ENCODE measurements at places on chromosomes 5 and 9.
A peak's percentile ranks its signal among the peaks of the same experiment; 100 is the strongest.

- no peak for DNase-seq
These were observed 10.0 kb upstream of the TCOF1 start for GRCh38 chr5:150347451-150347850.

GRCh38 chr9:109017493-109017892, 4.2 kb upstream of the CTNNAL1 start:
- DNase-seq, result no peak

DNA sequence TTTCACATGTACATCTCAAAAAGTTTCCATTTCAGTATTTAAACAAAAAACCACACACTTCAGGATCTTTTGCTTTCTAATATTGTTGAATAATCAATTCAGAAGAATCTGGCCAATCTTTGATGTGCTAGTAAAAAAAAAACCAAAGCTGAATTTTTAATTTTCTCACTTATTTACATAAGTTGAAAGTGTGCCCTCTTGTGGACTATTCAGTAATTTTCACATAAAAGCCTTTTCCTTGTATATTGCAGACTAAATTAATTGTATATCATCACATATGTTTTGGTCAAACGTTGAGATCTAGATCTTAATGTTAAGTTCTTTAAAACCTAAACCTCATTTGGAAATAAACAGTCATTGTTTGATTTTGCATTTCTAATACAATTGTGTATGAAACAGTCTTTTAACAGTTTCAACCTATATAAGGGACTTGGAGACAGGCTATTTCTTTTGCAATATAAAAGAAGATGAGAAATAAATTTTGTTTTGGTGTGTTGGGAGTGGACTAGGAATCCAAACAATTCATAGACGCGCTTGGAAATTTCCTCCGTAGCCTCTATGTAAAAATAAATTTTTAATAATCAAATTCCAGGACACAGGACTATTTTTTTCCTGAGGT, 68.1 kb downstream of the NIPBL start:
- no peak for DNase-seq

DNA sequence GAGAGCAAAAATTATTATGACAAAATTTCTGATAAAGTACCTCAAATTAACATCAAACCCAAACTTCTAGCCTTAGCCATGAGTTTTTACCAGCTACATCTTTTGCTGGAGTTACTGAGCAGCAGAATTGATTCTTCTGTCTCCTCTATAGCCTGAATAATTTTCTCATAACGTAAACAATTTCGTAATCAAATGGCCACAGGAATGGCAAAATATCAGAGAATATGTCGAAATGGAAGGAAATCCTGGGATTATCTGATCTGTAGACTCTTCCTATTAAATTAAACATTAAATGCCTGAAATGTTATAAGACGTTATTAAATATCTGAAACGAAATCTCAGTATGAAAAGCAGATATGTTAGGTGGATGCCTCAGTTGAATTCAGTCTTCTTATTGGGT, 41.1 kb downstream of the LURAP1L start:
- DNase-seq, result no peak

GRCh38 chr5:14143841-14144585, 871 bp downstream of the TRIO start:
- DNase-seq, result peak; percentile 4

GRCh38 chr5:17230808-17231525, 13.5 kb downstream of the BASP1 start:
- no peak for DNase-seq

- DNase-seq, result peak; percentile 47
These were observed 13.0 kb upstream of the CYFIP2 start for GRCh38 chr5:157252711-157253465.

GRCh38 chr9:126724226-126724625, 80.6 kb upstream of the ZBTB43 start:
- no peak for DNase-seq

GRCh38 chr5:2066373-2066772, 183.6 kb upstream of the IRX4 start:
- no peak for DNase-seq

DNA sequence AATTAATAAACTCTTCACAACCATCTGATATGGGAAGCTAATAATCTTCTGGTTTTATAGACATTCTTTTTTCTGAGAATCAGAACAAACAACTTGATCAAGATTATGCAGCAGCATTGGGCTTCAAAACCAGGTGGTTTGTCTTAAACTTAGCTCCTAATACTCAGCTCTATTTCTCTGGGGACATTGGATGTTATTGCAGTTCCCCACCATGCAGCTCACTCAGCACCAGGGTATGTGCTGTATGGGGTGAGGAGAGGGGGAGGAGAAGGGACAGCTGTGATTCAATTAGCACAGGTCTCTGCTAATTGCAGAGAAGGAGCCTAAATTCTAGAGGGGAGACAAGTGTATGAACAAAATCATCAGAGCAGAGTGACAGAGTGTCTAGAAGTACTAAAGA, 210.7 kb upstream of the TNC start:
- no peak for DNase-seq

GRCh38 chr5:22577711-22578110, 275.4 kb downstream of the CDH12 start:
- DNase-seq, result no peak

- no peak for DNase-seq
These were observed 11.7 kb downstream of the B4GALT1 start for GRCh38 chr9:33155393-33155792.

DNA sequence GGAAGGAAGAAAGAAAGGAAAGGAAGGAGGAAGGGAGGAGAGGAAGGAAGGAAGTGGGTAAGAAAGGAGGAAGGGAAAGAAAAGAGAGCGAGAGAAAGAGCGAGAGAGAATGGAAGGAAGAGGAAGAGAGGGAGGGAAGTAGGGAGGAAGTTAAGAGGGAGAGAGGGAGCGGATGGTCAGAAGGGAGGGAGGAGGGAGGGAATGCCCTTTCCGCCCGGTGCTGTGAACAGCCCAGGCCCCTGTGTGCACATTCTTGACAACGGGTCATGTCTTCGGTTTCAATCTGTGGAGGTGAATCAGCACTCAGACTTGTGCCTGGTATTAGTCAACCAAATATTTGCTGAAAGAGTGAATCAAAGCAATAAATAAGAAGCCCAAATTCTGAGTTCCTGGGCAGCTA, 39.2 kb downstream of the PRUNE2 start:
- DNase-seq, result no peak

GRCh38 chr9:8857068-8857925, 1057.7 kb upstream of the DMAC1 start:
- no peak for DNase-seq

DNA sequence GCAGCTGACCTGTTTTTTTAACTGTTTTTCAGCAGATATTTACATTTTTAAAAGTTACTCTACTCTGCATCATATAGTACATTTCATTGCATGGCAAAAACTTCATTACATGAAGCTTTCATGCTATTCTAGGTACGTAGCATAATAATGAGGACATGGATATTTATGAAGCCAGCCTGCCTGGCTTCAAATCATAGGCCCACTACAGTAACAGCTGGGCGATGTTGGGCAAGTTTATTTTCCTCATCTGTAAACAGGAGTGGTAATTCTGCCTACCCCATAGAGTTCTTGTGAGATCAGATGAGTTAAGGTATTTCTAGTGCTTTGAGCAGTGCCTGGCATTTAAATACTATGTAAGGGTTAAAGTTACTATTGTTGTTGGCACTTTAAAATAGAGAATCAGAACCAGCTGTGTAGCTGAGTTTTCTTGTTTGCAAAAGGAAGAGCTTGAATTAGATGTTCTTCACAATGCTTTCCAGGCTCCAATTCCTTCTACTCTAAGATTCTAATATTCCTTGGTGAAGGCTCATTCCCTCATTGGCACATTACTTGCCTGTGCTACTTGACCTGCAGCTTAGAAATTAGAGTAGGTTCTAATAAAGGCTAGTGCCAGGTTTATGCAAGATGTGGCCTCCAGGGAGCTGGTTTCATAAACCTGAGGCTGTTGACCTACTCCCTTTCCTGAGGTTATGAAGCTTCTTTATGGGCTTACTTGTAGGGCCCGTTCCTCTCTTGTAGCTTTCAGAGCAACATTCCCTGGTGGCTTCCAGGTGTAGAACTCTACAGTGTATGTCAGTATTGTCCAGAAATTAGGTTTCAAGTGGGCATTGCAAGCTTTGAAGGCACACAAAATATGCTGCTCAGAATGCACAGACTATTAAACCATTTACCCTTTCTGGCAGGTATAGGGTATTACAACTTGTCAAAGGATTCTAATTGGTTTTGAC, 14.5 kb downstream of the ANP32B start:
- no peak for DNase-seq

DNA sequence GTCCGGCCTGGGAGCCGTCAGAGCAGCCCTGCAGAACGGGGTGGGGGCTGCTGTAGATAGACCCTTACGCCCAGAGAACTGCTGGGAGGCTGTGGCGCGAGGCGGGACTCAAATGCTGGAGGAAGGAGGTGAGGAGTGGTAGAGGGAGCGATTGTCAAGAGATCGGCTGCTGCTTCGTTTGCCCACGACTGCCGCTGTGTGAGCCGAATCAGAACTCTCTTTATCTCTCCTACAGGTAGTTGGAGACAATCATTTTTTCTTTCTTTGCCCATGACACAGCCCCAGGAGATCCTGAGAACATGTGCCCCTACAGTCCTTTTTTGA, 456 bp downstream of the ZNF79 start:
- no peak for DNase-seq

DNA sequence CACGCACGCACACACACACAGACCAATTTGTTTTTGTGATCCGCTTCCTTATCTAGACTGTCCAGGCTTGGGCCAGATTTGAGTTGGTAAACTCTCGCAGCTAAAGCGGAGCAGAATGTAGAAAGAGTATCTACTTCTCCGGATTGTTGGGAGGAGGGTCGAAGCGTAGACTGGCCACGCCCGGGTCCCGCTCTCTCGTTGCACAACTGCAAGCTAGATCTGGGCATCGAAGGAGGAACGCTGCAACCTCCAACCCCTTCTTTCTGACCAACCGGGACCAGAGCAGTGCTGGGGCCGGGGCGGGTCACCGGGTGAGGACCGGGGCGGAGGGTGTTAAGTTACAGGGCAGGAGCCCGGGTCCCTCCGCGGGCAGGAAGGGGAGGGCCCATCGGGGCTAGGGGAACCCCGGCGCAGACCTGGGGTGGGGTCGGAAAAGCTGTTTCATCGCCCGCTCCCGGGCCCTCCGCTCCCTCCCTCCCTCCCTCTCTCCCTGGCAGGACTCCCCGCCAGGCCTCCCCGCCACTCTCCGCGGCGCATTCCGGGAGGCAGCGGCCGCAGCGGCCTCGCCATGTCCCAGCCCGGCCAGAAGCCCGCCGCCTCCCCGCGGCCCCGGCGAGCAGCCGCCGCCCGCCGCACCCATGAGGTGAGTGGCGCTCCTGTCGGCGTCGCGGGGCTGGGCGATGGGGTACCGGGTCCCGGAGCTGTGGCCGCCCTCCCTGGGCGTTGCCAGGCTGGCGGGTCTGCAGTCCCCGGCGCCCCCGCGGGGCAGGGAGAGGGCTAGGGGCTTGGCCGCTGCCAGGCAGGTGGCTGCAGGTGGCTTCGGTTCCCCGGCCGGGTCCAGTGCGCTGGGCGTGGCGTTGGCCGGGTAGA, at the start of gene CAST:
Gene CAST, plus strand, starts transcription at position 522 of the 870 bp plus-strand sequence. Its CDS starts 47 bp downstream, at position 569.
- peak; percentile 65 for DNase-seq

DNA sequence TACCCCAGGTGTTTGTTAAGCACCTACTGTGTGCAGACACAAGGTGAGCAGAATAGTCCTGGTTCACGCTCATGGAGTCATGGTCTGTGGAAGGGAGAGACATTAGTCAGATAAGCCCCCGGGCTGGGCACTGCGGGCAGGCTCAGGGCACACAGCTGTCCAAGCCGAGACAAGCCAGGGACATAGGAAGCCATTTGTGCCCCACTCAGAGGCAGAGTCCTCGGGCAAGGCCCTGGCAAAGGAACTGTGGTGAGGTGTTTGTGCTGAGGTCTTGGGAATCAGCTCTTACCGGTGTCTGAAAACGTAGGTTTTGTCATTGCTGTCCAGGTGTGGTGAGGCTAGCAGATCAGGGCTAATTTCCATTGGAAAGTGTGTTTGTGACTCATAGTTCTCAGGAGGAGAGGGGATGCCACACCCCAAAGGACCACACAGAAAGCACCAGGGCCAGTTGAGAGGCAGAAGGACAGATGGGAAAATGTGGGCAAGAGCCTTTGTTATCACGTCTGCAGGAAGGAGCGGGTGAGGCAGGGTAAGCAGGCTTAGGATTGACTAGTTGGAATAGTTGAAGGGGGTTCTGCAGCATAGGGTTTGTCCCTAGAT, 46.1 kb upstream of the NEURL1B start:
- no peak for DNase-seq

DNA sequence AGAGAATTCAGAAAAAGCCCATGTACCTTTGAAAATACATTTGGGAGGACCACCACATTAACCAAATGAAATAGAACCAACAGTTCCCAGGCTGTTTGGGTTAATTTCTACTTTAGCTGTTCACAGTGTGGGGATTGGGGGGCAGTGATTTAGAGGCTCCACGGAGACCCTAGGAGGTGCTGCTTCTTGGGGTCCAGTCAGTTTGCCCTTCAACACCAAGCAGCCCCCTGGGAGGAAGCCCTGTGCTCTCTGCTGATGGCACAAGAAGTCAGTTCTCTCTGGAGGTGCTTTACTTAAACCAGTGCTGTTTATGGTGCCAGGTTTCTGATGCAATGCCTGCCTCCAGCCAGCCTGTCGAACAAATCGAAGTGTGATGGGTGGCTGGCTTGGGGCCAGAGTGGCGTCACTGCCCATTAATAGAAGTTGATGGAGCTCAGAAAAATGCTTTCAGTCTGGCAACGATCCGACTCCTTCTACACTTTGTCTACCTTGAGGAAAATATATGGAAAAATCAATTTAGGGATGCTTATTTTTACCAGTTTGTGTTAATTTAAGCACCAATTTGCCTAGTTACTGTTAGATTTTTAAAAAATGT, 134.0 kb downstream of the SNX18 start:
- DNase-seq, result no peak

GRCh38 chr5:126591549-126591948, 3.5 kb downstream of the ALDH7A1 start:
- no peak for DNase-seq

GRCh38 chr5:174990909-174991308, 266.5 kb downstream of the MSX2 start:
- DNase-seq, result no peak

DNA sequence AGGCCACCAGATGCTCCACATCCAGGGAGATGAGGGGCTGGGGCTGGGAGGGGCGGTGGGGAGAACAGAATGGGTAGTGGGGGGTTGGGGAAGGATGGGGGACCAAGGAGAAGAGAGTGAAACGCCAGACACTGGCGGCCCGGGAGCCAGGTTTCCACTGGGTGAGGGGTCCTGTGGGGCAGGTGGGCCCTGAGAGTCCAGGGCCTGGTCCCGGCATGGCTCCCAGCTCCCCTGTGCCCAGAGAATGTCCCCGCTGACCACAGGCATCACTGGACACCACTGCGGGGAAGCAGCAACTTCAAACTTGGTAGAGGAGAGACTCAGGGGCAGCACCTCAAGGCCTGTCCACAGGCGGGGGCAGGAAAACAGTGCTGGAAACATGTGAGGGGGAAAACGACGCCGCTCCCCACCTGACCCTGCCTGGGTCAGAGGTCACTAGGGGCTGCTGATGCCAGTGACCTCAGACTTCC, 13.2 kb downstream of the NINJ1 start:
- DNase-seq, result no peak

DNA sequence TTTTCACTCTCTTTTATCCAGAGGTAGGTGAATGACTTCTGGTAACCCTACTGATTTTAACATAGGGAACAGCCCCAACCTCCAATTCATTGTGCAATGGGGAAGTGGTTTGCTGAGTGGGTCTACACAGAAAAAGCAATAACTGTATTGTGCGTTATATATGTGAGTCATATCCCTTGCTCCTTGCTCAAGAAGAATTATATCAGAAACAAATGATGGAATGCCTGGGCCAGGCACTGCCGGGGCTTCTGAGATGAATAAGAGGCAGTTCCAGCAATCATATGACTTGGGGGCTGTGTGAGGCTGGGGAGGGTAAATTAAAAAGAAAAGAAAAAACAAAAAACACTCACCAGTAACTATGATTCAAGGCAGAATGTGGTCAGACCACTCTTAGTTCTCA, 79.2 kb upstream of the ABCA1 start:
- DNase-seq, result no peak

Data from stimulated activated CD8-positive, alpha-beta memory T cell treated with anti-CD3 and anti-CD28 coated beads, Interleukin-2, amount 100 ng/mL, for 48 hours (primary cell).